ENCODE measurements at places on chromosomes 6 and 20.

DNA sequence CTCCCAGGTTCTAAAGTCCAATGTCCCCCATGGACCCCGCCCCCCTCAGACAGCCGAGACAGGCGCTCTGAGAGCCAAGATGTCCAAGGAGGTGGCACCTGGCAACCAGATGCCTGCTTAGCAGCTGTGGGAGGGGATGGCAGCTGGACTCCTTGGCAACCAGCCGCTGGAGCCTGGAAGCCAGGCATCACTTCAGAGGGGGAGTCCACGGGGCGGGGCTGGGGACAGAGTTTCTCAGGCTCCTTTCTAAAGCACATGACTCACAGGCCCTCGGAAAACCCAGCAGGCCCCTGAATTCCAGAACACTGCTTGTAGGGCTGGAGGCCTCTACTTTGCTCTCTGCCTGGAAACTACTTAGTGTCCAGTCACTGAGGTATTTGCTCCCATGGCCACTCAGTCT is 51.5 kb downstream of the PREX1 start:
- DNase-seq, result no peak

DNA sequence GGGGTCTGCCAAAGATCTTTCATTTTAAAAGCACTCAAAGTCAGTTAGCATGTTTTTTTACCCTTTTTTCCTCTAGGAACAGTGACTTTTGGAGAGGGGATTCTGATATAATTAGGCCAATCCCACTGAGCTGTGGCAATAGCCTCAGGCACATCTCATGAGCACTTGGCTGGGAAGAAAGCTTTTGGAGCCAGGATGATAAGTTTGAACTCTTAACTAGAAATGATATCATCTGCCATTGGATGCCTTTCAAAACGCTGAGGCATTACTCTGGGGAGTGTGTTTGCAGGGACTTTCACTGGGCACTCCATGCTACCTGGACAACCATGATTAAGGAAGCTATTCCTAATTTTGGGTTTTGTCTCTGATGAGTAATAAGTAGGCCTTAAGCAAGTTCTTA is 3.7 kb downstream of the SCGN start:
- DNase-seq, result no peak

GRCh38 chr6:109999740-110000139 is 21.6 kb downstream of the GPR6 start:
- DNase-seq, result no peak

DNA sequence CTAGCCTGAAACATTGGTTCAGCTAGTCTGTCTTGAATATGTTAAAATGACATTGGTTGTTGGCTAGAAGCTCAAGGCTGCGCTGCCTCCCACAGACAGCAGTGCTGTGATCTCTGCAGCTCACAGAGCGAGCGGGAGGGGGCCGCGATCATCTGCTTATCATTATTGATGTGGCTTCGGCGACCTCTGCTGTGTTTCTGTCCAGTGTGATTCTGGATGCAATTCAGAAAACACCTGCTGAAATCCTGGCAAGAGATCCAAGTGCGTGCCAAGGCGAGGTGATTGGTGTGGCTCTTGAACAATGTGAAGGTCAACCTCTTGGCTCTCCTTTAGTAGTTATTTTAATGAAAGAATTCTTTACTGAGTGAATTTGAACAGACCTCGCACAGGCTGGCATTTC is 142.3 kb upstream of the SASH1 start:
- DNase-seq, result no peak

- DNase-seq, result no peak
Observed at GRCh38 chr20:54468082-54468481, 7.3 kb upstream of the DOK5 start.

- DNase-seq, result no peak
Observed at GRCh38 chr20:58911970-58912369, 59.5 kb downstream of the GNAS start.

DNA sequence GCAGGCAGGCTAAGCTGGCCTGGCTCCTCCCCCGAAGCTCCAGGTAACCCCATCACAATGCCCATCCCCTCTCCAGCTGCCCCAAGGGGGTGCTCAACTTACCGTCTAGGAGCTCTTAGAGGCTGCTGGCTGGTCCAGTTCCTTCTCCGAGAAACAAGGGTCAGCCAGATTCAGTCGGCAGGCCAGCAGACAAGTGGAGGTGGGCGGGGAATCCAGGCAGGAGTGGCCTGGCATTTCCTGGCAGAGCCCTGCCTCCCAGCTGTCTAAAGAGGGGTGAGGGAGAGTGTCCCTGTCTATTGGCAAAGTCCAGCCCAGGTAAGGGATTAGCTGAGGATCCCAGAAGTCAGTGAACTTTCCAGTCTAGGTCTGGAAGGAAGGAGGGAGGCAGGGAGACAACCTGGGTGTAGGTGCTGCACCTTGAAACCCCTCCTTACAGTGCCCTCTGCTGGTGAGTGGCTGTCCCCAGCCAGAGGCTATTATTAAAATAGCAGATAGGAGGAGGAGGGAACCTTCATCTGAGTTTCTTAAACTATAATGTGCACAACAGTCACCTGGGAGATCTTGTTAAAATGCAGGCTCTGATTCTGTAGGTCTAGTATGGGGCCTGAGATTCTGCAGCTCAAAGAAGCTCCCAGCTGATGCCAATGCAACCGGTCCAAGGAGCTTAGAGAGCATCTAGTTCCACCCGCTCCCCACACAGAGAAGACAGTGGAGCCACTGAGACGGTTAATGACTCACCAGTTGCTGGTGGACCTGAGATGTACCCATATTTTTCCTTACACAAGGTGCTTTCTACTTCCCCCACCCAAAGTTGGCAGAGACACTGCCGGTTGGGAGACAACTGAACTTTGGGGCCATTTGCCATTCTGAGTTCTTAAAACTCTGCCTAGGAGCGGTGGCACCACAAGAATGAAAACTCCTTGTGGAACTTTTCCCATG is at the start of gene UNC5CL:
Gene UNC5CL, minus strand, starts transcription at position 162 of the 939 bp plus-strand sequence. CDS start 4,147 bp downstream, outside the sequence.
- DNase-seq, result peak; percentile 26

- DNase-seq, result no peak
Observed at GRCh38 chr6:135403584-135403983, 94.0 kb downstream of the AHI1 start.

- no peak for DNase-seq
Observed at GRCh38 chr6:118787724-118788423, 106.1 kb upstream of the ASF1A start.

GRCh38 chr6:15512126-15512525 is 150.7 kb downstream of the DTNBP1 start:
- DNase-seq, result no peak

DNA sequence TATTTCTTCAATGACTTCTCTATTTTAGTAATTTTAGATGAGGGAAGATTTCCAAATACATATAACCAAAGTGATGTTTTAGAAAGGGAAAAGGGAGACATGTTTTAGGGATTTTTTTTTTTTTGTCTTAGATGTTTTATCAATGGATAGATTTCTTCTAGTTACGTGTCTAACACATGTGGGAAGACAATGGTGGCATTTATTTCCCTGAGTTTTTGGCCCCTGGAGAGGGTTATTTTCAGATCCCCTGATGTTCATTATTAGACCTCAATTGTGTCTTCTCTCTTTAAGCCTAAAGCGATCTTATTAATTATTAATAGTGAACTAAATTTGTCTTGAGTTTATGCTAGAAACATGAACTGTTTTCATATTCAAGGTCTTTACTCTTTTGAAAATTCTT is 30.3 kb downstream of the TRMT11 start:
- no peak for DNase-seq

- peak; percentile 77 for DNase-seq
Observed at GRCh38 chr20:17505636-17506517, 25.3 kb downstream of the BFSP1 start.

DNA sequence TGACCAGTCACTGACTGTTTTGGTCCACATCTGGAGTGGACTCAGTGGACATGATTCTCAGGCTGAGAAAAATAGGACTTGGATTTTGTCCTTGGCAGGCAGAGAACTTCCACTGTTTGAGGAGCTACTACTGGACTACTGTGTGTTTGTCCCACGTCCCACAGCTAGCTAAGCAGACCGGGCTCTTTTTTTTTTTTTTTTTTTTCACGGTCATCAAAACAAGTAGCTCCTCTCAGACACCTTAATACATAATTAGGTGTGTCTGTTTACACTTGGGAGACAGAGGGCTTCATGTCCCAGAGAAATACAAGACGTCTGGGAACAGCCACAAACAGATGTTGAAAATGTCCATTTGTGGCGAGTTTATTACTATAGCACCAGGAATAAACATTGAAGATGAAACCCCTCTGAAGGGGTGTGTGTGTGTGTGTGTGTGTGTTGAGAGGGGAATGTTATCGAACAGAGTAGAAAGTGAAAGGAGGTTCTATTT is 155.0 kb upstream of the SUPT3H start:
- no peak for DNase-seq

GRCh38 chr6:90368601-90369000 is 72.0 kb upstream of the BACH2 start:
- no peak for DNase-seq

DNA sequence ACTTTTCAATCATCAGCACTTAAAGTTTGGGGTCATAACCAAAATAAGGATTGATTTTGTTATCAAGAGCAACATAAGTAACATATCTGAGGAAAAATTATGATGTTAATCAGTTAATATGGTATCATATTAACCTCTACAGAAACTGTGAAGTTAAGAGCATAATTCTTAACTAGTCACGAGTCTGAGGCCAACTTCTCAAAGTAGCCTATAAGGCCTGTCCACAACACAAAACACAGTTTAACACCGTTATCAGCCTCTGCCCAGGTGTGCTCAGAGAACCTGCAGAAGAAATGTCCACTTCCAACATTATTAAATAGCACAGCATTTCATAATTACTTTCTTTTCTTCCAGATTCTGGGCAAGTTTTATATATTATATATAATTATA is 1.1 kb downstream of the STX7 start:
- DNase-seq, result no peak

- peak; percentile 32 for DNase-seq
Observed at GRCh38 chr20:6122873-6123648, at the start of gene FERMT1. TSS of gene FERMT1 (minus strand) at chr20:6123030. CDS start at chr20:6119554, 3,476 bp downstream.
